GM18507 (cell line): ENCODE measurements at places on chromosomes 7 and 10.

DNA sequence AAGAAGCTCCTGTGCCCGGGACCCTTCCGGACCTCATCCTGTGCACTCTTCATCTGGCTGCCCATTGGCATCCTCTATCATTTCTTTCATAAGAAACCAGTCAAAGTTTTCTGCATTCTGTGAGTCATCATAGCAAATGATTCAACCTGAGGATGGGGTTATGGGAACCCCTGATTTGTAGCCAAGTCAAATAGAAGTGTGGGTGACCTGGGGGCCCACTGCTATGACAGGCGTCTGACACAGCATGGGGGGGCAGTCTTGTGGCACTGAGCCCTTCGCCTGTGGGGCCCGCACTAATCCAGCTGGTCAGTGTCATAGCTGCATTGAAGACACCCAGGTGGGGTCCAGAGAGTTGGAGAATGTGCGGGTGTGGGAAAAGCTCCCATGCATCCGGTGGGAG, 230.4 kb downstream of the USP6NL start:
- DNase-seq = no peak

DNA sequence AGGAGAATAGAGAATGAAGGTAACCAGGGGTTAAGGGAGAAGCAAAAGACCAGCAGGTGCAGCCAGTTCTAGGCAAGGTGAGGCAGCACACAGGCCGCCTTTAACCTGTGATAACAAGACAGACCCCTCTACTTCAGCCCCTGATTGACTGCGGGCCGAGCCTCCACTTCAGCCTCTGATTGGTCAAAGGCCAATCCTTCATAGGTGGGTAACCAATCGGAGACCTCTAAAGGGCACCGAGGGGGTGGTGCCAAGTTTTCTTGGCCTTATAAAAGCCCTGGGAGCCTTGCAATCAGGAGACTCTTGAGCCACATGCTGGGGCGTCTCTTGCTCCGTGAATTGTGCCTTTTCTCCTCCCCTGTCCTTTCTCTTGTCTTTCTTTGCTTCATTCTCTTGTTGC, 98.8 kb downstream of the ELFN1 start:
- no peak for DNase-seq

DNA sequence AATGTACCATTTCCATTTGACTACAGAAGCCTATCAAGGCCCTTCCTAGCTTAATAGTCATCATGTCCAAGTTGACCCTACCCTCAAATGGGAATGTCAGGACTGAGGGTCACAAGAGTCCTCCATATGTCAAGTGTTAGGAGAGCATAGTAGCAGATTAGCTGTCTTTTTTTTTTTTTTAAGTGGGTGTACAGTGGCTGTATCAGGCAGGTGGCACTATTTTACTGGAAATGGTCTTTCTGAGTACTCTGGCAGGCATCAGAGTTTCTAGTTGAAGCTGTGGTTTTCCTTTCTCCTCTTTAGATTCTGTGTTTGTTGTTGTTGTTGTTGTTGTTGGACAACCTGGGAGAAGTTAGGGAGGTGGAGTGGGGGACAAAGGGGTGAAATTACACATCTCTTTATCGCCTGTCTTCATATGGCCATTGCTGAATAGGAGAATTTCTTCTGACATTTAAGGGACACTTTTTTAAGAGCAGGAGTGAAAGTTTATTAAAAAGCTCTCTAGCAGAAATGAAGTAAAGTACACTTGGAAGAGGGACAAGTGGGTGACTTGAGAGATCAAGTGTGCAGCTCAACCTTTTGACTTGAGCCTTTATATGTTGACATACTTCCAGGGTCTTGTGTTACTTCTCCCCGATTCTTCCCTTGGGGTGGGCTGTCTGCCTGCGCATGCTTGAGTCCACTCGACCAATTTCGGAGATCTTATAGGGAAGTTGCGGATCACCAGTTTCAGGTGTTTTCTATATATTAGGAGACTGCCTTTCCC, 104.1 kb upstream of the FOXP2 start:
- no peak for DNase-seq

- no peak for DNase-seq
Observed at GRCh38 chr10:123565691-123566660, 100.2 kb upstream of the GPR26 start.

GRCh38 chr10:49174926-49175500, 13.2 kb downstream of the TMEM273 start:
- DNase-seq = no peak

DNA sequence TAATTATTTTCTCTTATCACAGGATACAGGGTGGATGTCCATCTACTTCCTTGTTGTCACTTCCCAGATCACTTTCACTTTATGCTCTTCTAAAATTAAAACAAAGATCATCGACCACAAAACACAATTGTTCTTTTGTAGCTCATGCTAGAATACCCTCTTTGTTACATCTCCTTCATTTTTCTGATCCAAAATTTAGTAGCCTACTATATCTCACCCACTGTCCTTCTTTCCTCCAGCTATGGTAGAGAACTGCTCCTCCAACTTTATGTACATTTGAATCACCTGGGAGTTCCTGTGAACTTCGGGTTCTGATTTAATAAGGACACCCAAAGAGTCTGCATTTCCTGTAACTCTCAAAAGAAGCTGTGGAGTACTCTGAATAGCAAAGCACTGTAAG, 1.2 kb upstream of the AHR start:
- no peak for DNase-seq

DNA sequence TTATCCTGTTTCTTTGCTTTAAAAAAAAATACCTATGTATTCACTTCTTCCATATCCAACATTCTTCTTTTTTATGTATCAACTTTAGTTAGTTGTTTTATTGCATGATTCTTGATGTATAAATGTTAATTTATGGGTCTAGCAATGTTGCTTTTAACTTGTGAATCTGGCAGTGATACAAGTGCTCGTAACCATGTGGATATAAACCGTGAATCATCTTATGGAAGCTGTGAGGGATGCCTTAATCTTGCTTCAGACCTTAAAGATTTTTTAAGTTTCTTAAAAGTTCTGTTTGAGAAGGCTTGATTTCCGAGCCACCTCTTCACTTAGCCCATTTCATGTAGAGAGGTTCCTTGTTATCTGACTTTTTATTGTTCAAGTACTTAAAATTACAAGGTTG, 25.9 kb downstream of the HELLS start:
- DNase-seq = no peak

DNA sequence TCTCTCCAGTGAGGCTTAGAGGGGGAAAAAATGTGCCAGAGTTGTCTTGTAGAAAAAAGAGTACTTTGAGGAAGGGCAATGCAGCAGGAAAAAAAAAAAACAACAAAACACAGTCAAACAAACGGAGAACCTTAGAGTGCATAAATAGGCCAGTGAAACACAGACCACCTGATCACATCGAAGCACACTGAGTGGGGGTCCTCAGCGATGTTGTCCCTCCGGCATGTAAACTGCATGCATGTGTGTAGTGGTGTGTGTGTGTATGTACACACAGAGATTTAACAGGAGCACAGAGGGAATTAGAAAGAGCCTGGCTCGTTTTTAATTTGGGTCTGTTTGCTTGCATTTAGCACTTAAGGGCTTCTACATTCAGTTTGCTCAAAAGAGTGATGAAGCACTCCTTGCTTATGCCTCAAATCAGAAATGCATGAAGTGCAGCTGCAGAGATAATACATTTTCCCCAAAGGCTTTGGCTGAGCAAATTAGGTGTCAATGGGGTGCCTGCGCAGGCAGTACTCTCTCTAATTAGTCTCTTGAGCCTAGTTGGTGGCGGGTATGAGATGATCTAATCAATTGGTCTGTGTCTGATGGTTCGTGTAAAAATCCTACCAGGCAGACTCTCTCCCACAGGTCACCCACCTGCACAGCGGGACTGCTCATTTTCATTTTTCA, 62.7 kb upstream of the FZD1 start:
- DNase-seq = no peak

GRCh38 chr7:30965372-30965771, 1.6 kb downstream of the GHRHR start:
- no peak for DNase-seq

- DNase-seq = no peak
Observed at GRCh38 chr7:135936497-135937217, 40.5 kb downstream of the MTPN start.
